ENCODE measurements at places on chromosomes 1 and 21. TPM values are rescaled to one million over a fixed set of nuclear protein-coding genes. Genes with fewer than 3 reads are reported as not detected.

Gene OR2L5
- total RNA-seq: not detected

Gene IFNLR1
- 4.2 TPM for total RNA-seq

Gene LCE1D
- total RNA-seq: not detected

Gene KRTAP19-7
- not detected for total RNA-seq

Gene RBBP5
- 7.3 TPM for total RNA-seq

Gene PLEKHN1
- total RNA-seq: 1.2 TPM

Gene PINK1
- 92.2 TPM for total RNA-seq

Gene AMPD2
- total RNA-seq: 68.2 TPM

Gene LCE6A
- total RNA-seq: not detected

Gene DRAXIN
- total RNA-seq: not detected

Gene PEAR1
- 16.2 TPM for total RNA-seq

DNA sequence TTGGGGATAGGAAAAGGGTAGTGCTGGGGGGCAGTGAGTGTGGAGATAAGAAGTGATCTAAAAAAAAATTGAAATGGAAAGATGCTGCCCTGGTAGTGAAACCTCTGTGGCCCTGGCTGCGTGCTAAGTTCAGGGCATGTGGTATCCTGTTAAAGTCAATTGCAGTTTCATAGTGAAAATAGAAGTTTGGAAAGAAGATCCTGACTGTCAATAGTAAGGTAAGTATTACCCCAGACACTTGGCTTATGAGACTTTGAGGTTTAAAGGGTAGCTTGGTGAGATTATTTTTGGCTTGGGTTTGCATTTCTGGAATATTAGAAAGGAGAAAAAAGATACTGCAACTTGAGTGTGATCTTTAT is 6.8 kb downstream of the ARID1A start:
- DNase-seq: no peak

DNA sequence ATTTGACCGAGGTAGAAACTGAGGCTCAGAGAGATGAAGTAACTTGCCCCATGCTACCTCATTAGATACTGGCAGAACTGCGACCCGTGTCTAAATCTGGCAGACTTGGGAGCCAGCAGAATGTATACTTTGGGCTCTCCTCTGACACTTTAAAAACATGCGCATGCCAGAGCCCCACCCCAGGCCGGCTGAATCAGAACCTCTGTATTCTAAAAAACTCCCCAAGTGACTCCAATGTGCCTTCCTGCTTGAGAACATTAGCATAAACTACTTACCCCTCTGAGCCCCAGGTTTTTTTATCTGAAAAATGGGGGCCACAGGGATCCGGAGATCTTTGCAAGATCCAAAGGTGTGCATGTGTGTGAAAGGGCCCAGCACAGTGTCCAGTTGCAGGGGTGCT is 344.7 kb upstream of the USP24 start:
- DNase-seq: no peak

DNA sequence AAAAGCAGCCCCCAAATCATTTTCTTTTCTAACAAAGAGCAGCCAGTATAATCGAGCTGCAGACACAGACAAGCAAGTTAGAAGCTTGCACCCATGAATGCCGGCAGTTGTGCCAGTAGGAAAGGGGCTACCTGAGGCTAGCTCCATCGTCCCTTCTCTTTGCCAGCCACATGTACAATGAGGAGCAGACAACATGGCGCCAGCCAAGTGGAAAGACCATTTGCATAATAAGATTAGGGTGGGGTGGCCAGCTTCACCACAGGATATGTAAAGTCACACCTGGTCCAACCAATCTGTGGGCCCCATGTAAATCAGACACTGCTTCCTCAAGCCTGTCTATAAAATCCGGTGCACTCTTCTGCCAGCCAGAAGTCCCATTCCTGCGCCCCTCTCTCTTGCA is 103.7 kb downstream of the CCDC185 start:
- DNase-seq: no peak

GRCh38 chr1:25504706-25505595 is 38.5 kb upstream of the LDLRAP1 start:
- DNase-seq: no peak

- DNase-seq: no peak
Observed at GRCh38 chr1:199696225-199696624, 331.3 kb upstream of the NR5A2 start.

GRCh38 chr1:181094416-181095212 is 6.1 kb downstream of the IER5 start:
- no peak for DNase-seq

- no peak for DNase-seq
Observed at GRCh38 chr1:12424087-12424529, 193.9 kb downstream of the DHRS3 start.

DNA sequence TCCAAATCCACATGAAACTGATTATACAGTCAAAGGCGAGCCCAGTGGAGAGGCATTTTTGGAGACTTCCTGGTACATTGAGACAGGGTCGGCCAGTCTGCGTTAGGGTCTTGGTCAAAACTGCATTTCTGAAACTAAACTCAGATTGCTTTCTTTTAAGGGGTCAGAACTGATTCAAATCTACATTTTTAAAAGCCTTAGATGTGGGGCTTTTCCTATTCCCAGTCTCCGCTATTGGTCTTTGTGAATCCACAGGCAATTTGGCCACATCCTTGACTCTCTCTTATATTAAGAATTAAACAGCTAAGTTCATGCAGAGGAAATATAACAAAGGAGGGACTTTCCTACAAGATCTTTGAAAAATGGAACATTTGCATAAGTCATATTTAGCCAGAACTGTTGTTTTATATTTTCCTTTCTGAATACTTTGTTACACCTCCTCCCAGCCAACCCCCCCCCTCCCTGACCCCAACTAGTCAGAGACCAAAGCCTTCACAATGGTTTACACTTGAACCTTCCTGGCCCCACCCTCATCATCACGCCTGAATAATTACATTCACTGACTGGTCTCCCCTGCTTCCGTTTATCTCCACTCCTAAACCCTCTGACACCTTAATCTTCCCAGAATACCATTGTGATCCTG is 30.9 kb downstream of the SELL start:
- DNase-seq: no peak

GRCh38 chr1:54649130-54649898 is 7.7 kb downstream of the MROH7 start:
- no peak for DNase-seq

GRCh38 chr1:82507011-82507410 is 706.3 kb downstream of the ADGRL2 start:
- DNase-seq: no peak

DNA sequence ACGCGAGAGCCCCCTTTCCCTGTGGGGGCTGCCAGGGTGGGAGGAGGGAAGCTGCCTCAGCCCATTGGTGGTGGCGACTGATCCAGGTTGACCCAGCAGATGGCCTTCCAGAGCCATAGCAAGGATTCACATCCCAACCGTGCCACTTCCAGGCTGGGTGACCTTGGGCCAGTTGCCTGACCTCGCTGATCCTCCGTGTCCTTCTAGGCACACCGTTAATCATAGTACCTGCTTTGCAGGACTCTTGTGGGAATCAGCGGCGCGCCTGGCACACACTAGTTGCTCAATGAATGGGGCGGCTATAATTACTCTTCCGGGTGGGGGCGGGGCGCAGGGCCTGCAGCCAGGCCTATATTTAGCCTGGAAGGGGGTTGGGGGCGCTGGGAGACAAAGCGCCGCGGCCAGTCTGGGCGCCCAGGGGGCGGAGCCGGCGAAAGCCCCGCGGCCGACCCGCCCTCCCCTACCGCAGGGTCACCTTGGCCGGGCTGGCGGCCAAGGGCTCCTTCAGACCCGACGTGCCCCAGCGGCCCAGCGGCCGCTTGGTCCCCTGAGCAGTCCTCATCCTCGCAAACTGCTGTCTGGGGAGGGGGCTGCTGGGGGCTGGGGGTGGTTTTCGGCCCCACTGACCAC is 5.1 kb downstream of the HSPB7 start:
- DNase-seq: peak; percentile 70

DNA sequence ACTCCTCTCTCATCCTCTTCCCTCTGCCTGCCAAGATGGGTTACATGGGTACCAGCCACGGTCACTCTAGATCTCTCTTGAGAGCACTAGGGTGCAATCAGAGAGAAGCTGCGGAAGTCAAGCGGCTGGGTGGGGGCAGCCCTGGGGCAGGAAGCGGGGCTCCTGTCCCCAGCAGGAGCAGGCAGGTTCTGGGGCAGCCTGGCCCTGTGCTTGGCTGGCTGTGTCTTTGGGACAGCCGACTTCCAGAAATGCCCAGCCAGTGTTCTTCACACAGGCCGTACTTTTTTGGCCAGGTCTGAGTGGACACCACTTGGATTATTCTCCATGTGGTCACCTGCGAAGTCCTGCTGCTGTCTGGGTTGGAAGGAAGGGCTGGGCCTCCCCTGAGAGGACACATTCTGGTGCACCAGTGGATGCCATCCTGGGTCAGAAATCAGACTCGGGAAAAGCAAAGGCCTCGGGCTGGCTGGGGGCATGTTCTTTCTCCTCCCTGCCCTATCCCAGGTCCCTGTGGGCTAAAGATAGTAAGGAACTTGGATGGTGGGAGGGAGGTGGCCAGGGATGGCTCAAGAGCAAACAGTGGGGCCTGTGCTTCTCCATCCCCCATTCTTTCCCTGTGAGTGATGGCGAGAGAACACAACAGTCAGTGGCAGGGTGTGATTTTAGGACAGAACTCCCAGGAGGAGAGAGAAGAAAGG is 93.7 kb downstream of the ITPKB start:
- DNase-seq: no peak

DNA sequence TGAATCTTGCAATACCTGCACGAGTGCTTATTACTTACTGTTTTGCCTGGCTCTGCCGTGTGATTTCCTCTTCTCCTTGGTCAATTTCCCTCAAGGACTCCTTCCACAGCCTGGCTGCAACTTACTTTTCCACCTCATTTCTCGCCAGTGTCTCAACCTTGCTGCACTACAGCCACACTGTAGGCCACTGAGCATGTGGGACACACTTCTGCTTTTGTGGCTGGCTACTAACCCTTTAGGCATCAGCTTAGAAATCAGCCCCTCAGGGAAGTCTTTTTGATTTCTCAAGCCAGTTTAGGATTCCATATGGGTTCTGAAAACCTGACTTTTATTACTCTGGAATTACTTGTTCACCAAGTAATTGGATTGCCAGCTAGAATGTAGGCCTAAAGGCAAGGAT is 5.2 kb upstream of the DMRTB1 start:
- no peak for DNase-seq

DNA sequence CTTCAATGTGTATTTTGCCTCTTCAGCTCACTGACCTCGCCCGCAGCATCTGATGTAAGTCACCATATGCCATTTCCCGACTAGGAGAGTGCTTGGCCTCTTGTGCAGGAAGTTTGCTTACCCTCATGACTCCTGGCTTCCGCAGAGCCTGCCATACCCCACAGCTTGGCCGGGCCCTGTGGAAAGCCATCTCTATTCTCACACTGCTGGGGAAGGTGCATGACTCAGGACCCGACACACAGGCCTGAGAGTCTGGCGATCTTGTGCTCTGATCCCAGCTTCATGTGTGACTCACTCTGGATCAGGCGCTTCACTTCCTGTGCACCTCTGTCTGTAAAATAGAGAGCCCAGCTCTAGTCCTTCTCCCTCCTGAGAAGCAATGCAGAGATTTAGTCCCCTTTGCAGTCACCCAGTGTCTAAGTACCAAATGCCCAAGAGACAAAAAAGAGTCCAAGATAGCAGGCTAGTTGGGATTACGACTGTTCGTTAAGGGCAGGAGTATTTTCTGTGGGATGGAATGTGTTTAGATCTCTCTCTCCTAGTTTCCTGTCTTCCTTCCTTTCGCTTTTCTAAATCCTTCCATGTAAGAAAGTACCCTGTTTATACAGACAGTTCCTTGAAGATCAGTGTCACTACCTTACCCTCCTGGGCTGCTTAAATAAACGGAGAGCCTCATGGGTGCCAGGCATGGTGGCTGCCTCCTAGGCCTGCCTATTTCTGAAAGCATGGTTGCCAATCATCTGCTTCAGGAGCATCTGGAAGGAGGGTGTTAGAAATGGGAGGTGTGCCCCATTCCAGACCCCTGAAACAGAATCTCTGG is 62.8 kb upstream of the KIF26B start:
- peak; percentile 74 for DNase-seq

DNA sequence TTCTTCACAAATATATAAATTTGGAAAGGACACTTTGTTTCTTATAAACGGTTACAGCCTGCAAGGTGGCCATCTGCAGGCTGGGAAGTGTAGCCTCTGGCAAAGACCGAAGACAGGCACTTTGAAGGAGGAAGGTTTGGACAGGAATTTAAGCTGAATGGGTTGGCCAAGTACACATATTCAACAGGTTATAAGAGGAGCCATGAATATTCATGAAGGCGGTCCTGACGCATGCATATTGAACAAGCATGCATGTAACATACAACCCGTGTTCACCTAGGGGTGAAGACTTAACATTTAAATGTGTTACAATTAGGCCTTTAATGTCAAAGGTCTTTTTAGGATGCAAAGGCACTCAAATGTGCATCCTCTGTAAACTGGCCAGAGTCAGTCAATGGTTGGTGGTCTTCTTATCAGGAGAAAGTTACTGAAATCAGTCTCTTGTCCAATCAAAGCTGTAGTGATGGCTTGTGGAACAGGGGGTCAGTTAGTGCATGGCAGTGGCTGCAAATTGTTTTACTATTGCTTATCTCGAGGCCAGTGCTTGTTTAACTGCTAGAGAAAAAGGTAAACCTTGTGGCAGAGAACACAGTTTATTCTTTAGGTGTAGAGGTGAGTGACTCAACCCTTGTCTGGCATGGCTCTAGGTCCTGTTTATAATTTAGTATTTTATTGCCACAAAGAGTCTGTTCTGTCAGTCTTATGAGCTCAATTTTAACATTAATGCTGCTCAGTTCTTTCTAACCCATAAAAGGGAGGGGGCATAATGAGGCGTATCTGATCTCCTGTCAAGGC is 70.3 kb upstream of the F3 start:
- no peak for DNase-seq

DNA sequence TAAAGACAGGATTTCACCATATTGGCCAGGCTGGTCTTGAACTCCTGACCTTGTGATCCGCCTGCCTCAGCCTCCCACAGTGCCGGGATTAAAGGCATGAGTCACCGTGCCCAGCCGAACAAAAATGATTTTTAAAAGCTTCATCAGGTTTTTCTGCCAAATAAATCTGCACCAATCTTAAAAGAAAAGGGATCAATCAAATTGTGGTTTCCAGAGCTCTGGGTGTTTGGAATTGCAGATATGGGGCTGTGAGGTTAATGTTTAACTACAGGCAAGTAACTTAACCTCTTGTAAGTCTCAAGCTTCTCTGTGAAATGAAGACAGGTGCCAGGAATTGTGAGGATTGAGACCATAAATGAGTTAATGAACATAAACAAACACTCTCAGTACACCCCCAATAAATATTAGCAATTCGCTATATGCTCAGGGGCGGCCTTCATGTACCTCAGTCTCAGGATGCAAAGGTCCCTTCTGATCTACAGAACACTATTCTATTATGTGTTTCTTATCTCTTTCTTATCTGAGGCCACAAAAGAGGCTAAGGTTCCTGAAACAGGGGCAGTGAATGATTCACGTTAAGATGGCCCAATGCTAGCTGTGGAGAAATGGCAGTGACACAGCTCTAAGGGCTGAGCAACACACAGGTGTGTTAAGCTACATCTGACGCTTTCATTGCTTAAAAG is 7.1 kb upstream of the GNPAT start:
- no peak for DNase-seq

GRCh38 chr1:8348777-8349472 is 31.0 kb downstream of the SLC45A1 start:
- peak; percentile 82 for DNase-seq
